ENCODE measurements at places on chromosomes 1 and 21. TPM values are rescaled to one million over a fixed set of nuclear protein-coding genes. Genes with fewer than 3 reads are reported as not detected.

CFHR2 gene
- not detected for total RNA-seq

LPGAT1 gene
- 168 TPM for total RNA-seq

PTPRU gene
- total RNA-seq = 12.4 TPM

TARDBP gene
- 196 TPM for total RNA-seq

APOBEC4 gene
- not detected for total RNA-seq

TCHH gene
- not detected for total RNA-seq

E2F2 gene
- total RNA-seq = 0.17 TPM

ACTL8 gene
- total RNA-seq = not detected

ANXA9 gene
- 14.9 TPM for total RNA-seq

CSF3R gene
- total RNA-seq = 7.8 TPM

Measured in thyroid gland (tissue), 4 donors.